ENCODE measurements at places on chromosomes 5 and 9. TPM values are rescaled to one million over a fixed set of nuclear protein-coding genes. Genes with fewer than 3 reads are reported as not detected.

DNA sequence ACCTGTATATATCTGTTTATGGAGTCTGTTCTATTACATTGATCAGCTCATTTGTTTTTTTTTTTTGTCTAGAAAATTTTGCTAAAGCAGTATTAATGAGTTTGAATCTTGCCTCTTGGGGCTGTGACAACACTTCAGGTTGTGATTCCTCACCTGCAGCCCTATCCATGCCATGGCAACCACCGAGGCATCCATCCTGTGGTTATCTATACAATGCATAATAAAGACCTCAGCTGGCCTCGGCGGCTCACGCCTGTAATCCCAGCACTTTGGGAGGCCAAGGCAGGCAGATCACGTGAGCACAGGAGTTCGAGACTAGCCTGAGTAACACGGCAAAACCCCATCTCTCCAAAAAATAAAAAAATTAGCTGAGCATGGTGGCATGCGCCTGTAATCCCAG lies 28.1 kb upstream of the PDCD1LG2 start:
- H3K36me3 ChIP-seq = no peaks in the 10 kb centered on the region
- DNase-seq = no peak
- no peaks in the 10 kb centered on the region for H3K27me3 ChIP-seq

- H3K36me3 ChIP-seq = no peaks in the 10 kb centered on the region
- no peak overlapping the region for H3K4me3 ChIP-seq
- DNase-seq = peak; percentile 27
- H3K27ac ChIP-seq = no peak overlapping the region
- no peaks in the 10 kb centered on the region for H3K4me1 ChIP-seq
- H3K27me3 ChIP-seq = no peaks in the 10 kb centered on the region
These were observed 55.3 kb downstream of the JAKMIP2 start for GRCh38 chr5:147727200-147727599.

- no peaks in the 10 kb centered on the region for H3K36me3 ChIP-seq
- no peak overlapping the region for H3K27ac ChIP-seq
- no peaks in the 10 kb centered on the region for H3K4me1 ChIP-seq
- no peaks in the 10 kb centered on the region for H3K27me3 ChIP-seq
These were observed 597.1 kb downstream of the ACTL7B start for GRCh38 chr9:108258640-108259039.

DNA sequence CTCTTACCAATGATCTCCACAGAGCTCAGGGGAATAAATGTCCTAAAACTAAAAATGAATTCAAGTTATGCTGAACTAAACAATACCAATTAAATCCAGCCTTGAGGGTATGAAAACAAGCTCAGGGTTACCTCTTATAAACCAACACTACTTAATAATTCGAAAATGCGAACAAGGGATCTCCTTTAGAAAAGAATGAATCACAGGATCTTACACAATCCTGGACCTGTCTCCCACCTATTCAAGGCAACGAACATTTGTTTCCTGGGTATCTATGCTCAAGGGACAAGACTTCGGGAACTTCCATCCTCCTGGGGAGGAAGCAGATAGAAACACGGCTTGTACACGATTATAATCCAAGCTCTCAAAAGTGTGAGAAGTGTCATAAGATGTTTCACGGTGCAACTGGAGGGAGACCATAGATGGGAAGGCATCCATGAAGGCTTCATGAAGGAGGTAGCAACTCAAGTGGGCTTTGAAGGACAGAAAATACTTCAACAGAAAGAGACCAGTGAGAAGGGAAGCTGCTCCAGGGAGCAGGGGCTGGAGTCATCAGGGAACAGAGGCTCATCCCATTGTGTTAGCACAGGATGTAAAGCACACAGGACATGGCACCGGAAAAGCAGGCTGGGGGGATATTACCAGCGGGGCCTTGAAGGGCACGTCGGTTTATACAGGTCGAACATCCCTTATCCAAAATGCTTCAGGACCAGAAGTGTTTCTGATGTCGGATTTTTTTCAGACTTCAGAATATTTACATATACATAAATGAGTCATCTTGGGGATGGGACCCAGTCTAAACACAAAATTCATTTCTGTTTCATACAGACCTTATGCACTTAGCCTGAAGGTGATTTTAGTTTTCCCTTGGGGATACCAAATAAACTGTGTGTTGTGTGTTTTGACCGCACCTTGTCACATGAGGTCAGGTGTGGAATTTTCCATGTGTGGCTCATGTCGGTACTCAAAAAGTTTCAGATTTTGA lies 87.4 kb downstream of the TLE1 start:
- peak overlapping the region; percentile 28 for H3K4me3 ChIP-seq
- H3K36me3 ChIP-seq = peaks cover 18% of the 10 kb centered on the region
- peak overlapping the region; percentile 85 for H3K27ac ChIP-seq
- no peaks in the 10 kb centered on the region for H3K27me3 ChIP-seq
- DNase-seq = peak; percentile 60

DNA sequence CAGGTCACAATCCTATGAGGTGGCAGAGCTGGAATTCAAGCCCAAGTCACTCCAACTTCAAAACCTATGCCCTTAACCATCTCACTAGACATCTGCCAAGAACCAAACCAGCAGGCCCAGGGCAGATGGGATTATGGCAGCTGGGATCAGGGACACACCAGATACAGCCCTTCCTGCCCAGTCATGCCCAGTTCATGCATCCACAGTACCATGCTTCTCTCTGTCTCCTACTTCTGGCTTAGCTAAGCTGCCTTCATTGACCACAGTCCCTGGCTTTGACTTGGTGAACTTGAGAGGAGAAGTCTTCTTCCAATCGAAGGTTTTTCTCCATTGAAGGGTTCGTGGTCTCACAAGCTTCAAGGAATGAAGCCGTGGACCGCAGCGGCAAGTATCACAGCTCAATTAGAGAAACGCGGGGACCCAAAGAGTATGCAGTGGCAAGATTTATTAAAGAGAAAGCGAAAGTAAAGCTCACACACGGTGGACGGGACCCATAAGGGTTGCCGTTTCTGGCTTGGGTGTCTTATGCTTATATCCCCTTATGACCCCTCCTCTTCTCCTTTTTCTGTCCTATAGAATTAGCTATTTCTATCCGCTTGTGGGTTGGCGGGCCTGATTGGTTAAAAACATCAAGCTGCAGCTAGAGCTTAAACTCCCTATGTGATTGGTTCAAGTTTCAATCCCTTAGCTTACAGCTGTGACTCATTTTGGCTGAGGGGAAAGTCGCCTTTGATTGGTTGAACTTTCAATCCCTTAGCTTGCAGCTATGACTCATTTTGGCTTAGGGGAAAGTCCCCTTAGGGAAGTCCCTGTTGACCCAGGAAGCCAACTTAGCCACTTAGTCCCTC lies 101.2 kb downstream of the TRIM36 start:
- no peaks in the 10 kb centered on the region for H3K36me3 ChIP-seq
- H3K4me1 ChIP-seq = no peaks in the 10 kb centered on the region
- H3K27ac ChIP-seq = no peak overlapping the region
- H3K4me3 ChIP-seq = no peak overlapping the region
- peak; percentile 56 for DNase-seq

DNA sequence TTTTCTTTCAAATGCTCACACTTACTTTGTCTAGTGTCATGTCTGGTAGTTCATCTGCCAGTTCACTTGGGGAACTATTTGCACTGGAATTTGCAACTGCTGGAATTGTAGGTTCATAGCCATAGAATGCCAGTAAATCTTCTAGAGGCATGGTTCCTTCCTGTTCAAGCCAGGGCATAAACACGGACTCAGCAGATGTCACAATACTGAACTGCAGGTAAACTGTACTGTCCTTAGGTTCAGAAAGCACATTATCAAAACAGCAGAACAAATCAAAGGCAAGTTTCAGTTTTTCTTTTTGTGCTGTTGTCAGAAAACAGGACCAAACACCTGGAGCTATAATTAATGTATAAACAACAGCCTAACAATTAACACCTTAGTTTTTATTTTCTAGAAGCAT lies 13.1 kb downstream of the MIER3 start:
- no peak for DNase-seq
- no peak overlapping the region for H3K4me3 ChIP-seq
- peaks cover 19% of the 10 kb centered on the region for H3K36me3 ChIP-seq
- no peaks in the 10 kb centered on the region for H3K4me1 ChIP-seq
- no peak overlapping the region for H3K27ac ChIP-seq

- H3K4me3 ChIP-seq = no peak overlapping the region
- H3K36me3 ChIP-seq = no peaks in the 10 kb centered on the region
- no peak for DNase-seq
- H3K4me1 ChIP-seq = no peaks in the 10 kb centered on the region
- no peaks in the 10 kb centered on the region for H3K27me3 ChIP-seq
- H3K27ac ChIP-seq = no peak overlapping the region
These were observed 70.0 kb downstream of the SECISBP2 start for GRCh38 chr9:89388084-89388867.

- H3K27ac ChIP-seq = no peak overlapping the region
- H3K27me3 ChIP-seq = no peaks in the 10 kb centered on the region
- peak overlapping the region; percentile 93 for H3K4me3 ChIP-seq
- H3K36me3 ChIP-seq = no peaks in the 10 kb centered on the region
These were observed 85.7 kb upstream of the TNFAIP8 start for GRCh38 chr5:119270121-119270565.

- H3K27me3 ChIP-seq = no peaks in the 10 kb centered on the region
- H3K4me3 ChIP-seq = no peak overlapping the region
- peaks cover 25% of the 10 kb centered on the region for H3K4me1 ChIP-seq
- H3K36me3 ChIP-seq = no peaks in the 10 kb centered on the region
These were observed 1.3 kb upstream of the LURAP1L start for GRCh38 chr9:12773562-12773961.

DNA sequence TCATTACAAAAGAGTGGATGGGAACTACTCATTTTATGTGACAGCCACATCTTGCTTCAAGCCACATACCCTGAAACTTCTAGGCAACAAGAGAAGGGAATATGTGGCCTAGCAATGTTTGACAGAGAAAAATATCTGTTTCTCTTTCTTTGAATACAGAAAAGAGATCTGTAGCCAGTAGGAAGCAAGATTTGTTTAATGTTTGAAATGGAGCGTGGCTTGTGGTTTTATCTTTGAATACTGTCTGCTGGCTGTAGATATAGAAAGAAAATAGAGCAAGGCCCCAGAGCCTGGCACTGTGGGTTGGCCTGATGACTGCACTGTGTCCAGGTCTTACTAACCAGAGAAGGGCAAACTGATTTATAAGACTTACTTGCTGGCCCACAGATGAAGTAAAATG lies 133.8 kb downstream of the ARHGEF28 start:
- no peak overlapping the region for H3K27ac ChIP-seq
- no peak overlapping the region for H3K4me3 ChIP-seq
- no peak for DNase-seq
- H3K4me1 ChIP-seq = peaks cover 18% of the 10 kb centered on the region
- no peaks in the 10 kb centered on the region for H3K27me3 ChIP-seq

DNA sequence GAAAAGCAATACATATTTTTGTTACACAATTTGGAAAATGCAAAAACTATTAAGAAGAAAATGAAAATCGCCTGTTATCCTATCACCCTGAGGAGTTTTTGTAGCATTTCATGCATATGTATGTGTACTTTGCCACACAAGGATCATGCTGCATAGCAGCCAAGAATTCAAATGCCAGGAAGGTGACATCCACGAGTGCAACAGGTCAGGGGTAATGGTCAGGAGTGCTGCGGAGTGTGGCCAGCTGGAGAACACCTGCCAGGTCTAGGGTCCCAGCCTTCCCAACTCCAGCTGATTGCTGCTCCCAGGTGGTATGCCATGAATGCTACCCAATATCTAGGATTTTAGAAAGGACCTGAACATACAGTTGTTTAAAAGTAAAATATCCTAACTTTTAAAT lies 617.1 kb downstream of the PRELID2 start:
- no peaks in the 10 kb centered on the region for H3K4me1 ChIP-seq
- H3K27ac ChIP-seq = no peak overlapping the region
- no peaks in the 10 kb centered on the region for H3K36me3 ChIP-seq
- H3K27me3 ChIP-seq = no peaks in the 10 kb centered on the region

GRCh38 chr5:144318460-144318859 lies 147.8 kb downstream of the KCTD16 start:
- no peak overlapping the region for H3K27ac ChIP-seq
- H3K36me3 ChIP-seq = no peaks in the 10 kb centered on the region
- H3K4me1 ChIP-seq = no peaks in the 10 kb centered on the region
- H3K4me3 ChIP-seq = no peak overlapping the region

DNA sequence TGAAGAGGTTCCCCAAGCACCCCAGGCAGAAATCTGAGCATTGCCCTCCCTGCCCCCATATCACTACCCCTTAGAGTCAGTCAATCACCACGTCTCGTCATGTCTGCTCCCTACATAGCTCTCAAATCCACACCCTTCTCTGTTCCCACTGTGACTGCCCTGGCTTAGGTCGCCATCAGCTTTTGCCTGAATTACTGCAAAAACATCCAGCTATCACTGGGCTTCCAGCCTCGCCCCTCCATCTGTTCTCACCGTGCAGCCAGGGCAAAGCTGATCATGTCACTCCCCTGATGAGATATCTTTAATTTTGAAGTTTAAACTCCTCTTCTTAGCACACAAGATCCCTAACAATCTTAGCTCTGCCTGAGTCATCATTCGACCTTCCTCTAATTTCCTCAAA lies 89.6 kb upstream of the TBC1D2 start:
- H3K4me3 ChIP-seq = no peak overlapping the region
- no peak for DNase-seq

GRCh38 chr5:418162-419121 lies 24.5 kb upstream of the EXOC3 start:
- no peaks in the 10 kb centered on the region for H3K27me3 ChIP-seq
- no peak overlapping the region for H3K27ac ChIP-seq
- no peak overlapping the region for H3K4me3 ChIP-seq
- H3K4me1 ChIP-seq = 0 out of 2 replicates have a peak, but pooled peaks cover 4% of the 10 kb centered on the region
- no peaks in the 10 kb centered on the region for H3K36me3 ChIP-seq

DNA sequence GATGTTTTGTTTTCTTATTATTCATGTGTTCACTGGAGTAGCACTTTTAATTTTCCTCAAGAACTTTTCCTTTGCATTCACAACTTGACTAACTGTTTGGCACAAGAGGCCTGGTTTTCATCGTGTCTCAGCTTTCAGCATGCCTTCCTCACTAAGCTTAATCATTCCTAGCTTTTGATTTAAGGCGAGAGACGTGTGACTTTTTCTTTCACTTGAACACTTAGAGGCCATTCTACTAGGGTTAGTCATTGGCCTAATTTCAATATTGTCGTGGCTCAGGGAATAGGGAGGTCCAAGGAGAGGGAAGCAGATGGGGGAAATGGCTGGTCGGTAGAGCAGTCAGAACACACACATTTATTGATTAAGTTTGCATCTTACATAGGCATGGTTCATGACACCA lies 94.0 kb downstream of the ZNF462 start:
- H3K27me3 ChIP-seq = no peaks in the 10 kb centered on the region
- peaks cover 80% of the 10 kb centered on the region for H3K4me1 ChIP-seq
- H3K36me3 ChIP-seq = peaks cover 35% of the 10 kb centered on the region

DNA sequence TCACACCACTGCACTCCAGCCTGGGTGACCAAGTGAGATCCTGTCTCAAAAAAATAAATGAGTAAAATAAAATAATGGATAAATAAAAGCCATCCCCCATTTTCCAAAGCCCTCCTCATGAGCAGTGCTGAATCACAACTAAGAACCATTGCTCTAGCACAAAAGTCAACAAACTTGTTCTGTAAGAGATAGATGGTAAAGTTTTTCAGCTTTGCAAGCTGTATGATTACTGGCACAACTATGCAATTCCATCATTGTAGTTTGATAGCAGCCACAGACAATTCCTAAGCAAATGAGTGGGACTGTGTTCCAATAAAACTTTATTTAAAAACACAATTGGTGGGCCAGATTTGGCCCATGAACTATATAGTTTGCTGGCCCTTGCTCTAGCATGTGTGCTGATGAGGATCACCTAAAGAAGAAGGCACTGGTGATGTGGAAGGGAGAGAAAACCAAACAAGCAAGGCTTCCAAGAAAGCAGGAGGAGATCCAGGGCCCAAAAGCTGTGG lies 64.6 kb downstream of the NEURL1B start:
- DNase-seq = peak; percentile 48
- H3K27me3 ChIP-seq = peaks cover 10% of the 10 kb centered on the region
- H3K36me3 ChIP-seq = no peaks in the 10 kb centered on the region
- peaks cover 9% of the 10 kb centered on the region for H3K4me1 ChIP-seq

The PPP2R2B gene
- 2.4 TPM for total RNA-seq

The PCDHA9 gene
- total RNA-seq = 0.22 TPM

The WNT8A gene
- not detected for total RNA-seq

The KLHL3 gene
- total RNA-seq = 2.9 TPM

The CER1 gene
- not detected for total RNA-seq

The EQTN gene
- total RNA-seq = not detected

The FCN2 gene
- not detected for total RNA-seq
